ENCODE measurements at places on chromosomes 11 and 22. TPM values are rescaled to one million over a fixed set of nuclear protein-coding genes. Genes with fewer than 3 reads are reported as not detected.
A peak's percentile ranks its signal among the peaks of the same experiment; 100 is the strongest.

CALCA gene
- not detected for total RNA-seq

UBQLN3 gene
- total RNA-seq = 1.6 TPM

DNA sequence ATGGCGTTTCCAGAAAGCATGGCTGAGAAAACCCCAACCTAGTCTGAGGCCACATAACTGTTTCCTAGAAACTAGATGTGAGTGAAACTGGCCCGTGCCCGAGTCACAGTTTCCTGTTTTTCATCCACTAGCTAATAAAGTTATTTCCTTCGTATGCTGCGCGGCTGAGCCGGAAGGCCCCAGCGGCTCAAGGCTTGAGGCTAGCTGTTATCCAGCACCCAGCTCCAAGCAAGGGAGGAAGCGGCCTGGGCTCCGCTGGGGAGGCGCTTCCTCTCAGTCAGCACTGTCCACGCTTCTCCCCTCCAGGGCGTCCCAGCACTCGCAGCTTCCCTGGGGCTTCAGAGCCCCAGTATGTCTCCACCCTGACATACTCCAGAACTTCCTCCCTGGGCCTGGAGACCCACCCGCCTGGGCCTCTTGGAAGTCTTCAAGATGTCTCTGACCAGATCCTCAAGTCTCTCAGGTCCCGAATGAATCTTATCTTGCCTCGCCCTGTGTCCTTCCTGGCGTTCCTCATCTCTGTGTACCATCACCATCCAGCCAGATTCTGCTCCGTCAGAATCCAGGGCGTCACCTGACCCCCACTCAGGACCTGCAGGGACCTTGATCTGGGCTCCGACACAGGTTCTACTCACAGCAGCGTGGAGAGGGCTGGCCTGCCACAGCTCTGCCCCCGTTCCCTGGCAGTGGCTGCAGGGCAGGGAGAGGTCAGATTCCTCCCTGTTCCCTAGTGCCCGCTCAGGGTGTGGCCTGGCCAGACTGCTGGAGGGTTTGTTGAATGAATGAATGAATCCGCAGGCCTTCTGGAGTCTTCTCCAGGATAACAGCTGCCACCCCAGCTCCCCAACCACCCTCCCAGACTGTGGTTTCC, 81.9 kb downstream of the LRRC32 start:
- no peaks in the 10 kb centered on the region for H3K36me3 ChIP-seq
- no peaks in the 10 kb centered on the region for H3K27me3 ChIP-seq
- H3K4me1 ChIP-seq = peaks cover 10% of the 10 kb centered on the region
- H3K27ac ChIP-seq = peak overlapping the region; percentile 71

DNA sequence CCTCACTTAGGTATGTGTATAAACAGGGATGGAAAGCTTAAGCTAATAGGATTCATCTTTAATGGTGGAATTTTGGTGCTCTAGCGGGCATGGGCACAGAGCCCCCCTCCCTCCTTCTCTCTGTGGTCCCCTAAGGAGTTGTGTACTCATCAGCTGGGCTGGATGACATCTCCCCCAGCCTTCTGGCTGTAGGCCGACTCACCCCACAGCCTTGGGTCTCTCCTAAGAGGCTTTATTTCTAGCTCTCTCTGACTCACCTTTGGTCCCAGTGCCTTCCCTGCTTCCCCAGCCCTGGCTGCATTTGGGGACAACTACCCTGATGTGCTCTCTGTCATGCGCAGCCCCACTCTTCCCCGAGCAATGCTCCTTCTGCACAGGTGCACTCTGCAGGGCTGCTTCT, 26.9 kb downstream of the SLC6A5 start:
- H3K27ac ChIP-seq = no peak overlapping the region
- no peaks in the 10 kb centered on the region for H3K4me1 ChIP-seq
- H3K4me3 ChIP-seq = no peak overlapping the region

DNA sequence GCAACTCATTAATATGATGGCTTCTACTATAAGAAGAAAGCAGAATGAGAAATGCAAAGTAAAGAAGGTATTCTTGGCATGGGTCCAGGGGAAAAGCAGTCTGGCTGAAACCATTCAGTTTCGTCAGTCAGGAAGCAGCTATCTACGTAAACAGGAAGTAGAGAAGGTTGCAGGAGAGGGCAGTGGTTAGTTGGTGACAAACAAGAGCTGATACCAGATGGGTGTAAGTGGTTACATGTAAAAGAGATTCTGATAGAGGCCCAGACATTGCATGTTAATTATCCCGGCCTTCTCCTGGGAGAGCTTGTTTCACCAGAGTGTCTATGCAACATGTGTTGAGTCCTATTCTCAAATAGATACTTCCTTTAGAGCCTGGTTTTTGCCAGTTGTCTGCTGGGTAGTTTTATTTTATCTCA, 58.4 kb upstream of the PSMA1 start:
- H3K27ac ChIP-seq = no peak overlapping the region
- H3K27me3 ChIP-seq = no peaks in the 10 kb centered on the region
- H3K36me3 ChIP-seq = no peaks in the 10 kb centered on the region
- no peak overlapping the region for H3K4me3 ChIP-seq

GRCh38 chr11:128806506-128807261, 60.4 kb downstream of the KCNJ1 start:
- H3K27ac ChIP-seq = no peak overlapping the region
- no peaks in the 10 kb centered on the region for H3K27me3 ChIP-seq
- H3K36me3 ChIP-seq = no peaks in the 10 kb centered on the region
- no peaks in the 10 kb centered on the region for H3K4me1 ChIP-seq
- no peak overlapping the region for H3K4me3 ChIP-seq
- DNase-seq = no peak
